PC-3 (cell line): ENCODE measurements at places on chromosomes 1 and 21. TPM values are rescaled to one million over a fixed set of nuclear protein-coding genes. Genes with fewer than 3 reads are reported as not detected.

The ST6GALNAC3 gene
- total RNA-seq, result not detected in 2 replicates

The HSPA13 gene
- 18.1 and 25.1 TPM in 2 replicates for total RNA-seq

- DNase-seq, result no peak
Observed at GRCh38 chr1:7589080-7589735, 181.9 kb upstream of the VAMP3 start.

DNA sequence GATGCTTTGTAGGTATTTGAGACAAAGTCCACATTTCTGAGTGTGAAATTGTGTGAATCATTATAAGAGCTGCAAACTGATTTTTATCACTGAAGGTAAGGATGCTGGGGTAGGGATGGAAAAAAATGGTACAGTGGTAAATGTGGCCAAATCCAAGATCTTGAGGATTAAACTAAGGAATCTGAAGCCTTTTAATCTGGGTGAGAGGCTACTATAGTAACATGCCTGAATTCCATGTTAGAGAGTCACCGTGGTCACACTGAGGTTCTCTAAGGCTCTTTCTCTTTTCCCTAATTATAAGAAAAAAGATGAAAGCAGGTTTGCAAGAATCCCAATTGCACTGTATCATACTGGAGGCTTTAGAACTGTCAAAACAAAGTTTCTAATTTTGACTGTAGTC is 17.6 kb downstream of the PTGER3 start:
- DNase-seq, result no peak
